ENCODE measurements at places on chromosomes 2 and 18. TPM values are rescaled to one million over a fixed set of nuclear protein-coding genes. Genes with fewer than 3 reads are reported as not detected.

ATOH8 gene
- 39.8 TPM for total RNA-seq

KYNU gene
- total RNA-seq, result 3.4 TPM

DNAH6 gene
- 2.4 TPM for total RNA-seq

ANKRD44 gene
- total RNA-seq, result 69.1 TPM

ADD2 gene
- 2.9 TPM for total RNA-seq

SCTR gene
- total RNA-seq, result not detected

MTERF4 gene
- 43.4 TPM for total RNA-seq

NEB gene
- total RNA-seq, result 0.98 TPM

All from subcutaneous adipose tissue (tissue), 4 donors.